ENCODE measurements at places on chromosomes 7 and 10.

DNA sequence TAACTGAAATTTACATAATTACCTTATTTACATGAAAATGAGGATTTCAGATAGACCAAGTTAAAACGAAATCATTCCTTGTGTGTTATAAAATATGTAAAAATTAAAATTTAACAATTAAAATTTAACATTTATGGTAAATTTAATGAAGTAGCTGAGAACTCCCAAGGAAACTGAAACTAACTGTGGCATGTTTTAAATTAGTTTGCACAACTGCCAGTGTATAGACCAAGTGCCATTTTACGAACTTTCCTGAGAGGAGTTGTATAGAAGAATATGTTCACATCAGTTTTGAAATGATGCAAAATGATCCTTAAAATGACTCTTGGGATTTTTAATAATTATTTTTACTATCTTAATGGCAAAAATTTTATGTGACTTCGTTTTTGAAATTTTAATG is 23.6 kb downstream of the PDLIM1 start:
- DNase-seq: no peak

GRCh38 chr7:12701433-12701832 is 14.0 kb downstream of the ARL4A start:
- no peak for DNase-seq

GRCh38 chr7:35019179-35019729 is 18.0 kb downstream of the DPY19L1 start:
- DNase-seq: no peak

- DNase-seq: no peak
These were observed 58.6 kb upstream of the ANK3 start for GRCh38 chr10:60448246-60448645.

- DNase-seq: no peak
These were observed 56.5 kb downstream of the PIK3AP1 start for GRCh38 chr10:96663797-96664196.

DNA sequence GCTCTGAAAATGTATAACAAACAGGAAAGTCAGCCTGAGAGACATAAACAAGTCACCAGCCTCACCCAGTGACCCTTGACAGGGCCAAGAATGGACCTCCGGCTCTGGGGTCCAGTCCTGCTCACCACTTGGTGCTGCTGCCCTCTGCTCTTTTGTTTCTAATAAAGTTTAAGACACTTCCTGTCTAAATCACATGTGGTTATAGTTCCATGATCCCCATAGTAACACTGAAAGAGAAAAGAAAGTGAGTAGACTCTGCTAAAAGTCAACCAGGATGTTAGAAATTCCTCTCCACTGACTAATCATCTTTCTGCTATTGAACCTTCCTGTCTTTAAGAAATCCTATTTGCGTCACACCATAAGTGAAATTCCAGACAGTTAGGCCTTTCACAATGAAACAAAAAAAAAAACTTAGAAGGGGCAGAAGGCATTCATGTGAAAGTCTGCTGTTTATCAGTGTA is 179.2 kb upstream of the BET1 start:
- DNase-seq: no peak

DNA sequence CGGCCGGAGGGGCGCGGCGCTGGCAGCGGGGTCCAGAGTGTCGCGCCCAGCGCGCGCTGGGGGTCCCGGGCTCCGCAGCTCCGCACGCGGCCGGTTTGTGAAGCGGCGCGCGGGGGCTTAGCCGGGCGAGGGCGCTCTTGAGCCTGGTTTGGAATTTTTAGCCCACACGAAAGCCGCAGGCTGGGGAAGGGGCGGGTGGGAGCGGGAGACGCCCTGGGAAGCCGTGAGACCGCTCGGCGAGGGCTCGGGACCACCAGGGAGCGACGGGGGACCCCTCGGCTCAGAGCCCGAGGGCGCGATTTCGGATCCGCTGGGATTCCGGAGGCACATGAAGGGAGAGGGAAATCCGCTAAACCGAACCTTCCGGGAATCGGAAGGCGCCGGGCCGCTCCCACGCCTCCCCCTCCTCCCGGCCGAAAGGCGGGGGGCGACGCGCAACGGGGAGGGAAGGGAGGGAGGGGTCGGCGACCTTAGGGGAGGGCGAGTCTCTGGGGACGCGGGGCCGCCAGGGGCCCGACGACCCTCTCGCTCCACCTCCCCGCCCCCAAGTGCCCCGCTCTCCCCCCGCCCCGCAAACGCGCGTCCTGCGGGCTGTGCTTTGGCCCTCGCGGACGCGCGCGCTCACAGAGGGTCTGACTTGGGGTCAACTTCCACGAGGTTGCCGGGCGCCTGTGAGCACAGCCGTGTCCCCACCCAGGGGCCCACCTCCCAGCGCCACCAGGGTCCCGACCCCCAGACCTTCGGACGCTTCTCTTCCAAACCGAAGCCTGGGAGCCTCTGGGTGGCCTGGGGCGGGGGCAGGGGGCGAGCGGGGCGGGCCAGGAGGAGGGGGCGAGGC is 5.1 kb upstream of the ELFN1 start:
- DNase-seq: no peak

- no peak for DNase-seq
These were observed 221.0 kb upstream of the KLF14 start for GRCh38 chr7:130954918-130955564.

GRCh38 chr7:122300211-122300932 is 4.2 kb downstream of the FEZF1 start:
- no peak for DNase-seq

- no peak for DNase-seq
These were observed 54.6 kb upstream of the ARHGAP21 start for GRCh38 chr10:24778298-24778697.

DNA sequence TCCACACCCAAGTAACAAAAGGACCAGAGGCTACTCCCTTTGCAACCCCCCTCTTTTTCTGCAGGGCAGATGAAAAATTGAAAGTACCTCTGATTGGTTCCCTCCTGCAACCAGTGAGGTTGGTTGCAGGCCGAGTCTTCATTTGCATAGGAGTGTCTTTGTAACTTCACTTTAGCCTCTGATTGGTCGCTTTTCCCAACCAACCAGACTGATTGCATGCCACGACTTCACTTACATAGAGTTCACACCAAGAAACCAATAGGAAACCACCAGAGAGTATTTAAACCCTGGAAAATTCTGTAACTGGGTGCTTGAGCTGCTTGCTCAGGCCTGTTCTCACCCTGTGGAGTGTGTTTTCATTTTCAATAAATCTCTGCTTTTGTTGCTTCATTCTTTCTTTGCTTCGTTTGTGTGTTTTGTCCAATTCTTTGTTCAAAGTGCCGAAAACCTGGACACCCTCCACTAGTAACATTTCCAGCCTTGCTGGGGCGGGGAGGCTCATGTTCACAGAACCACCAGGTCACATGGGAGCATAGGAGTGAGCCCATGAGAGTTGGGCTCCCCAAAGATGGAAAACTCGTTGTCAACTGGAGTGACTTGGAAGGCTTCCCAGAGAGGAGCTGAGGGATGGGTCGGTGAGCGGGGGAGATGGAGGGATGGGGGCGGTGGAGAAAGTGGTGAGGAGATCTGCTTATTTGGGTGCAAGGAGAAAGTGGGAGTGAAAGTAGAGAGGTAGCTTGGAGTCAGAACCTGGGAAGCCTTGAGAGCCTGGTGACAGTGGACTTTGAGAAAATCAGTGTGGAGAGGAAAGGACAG is 223.6 kb downstream of the GFRA1 start:
- DNase-seq: no peak

- no peak for DNase-seq
These were observed 474.0 kb downstream of the GPAM start for GRCh38 chr10:111709603-111710002.

- DNase-seq: no peak
These were observed 515 bp upstream of the SLC4A2 start for GRCh38 chr7:151058781-151059366.
